ENCODE measurements at places on chromosomes 11 and 22. TPM values are rescaled to one million over a fixed set of nuclear protein-coding genes. Genes with fewer than 3 reads are reported as not detected.

DNA sequence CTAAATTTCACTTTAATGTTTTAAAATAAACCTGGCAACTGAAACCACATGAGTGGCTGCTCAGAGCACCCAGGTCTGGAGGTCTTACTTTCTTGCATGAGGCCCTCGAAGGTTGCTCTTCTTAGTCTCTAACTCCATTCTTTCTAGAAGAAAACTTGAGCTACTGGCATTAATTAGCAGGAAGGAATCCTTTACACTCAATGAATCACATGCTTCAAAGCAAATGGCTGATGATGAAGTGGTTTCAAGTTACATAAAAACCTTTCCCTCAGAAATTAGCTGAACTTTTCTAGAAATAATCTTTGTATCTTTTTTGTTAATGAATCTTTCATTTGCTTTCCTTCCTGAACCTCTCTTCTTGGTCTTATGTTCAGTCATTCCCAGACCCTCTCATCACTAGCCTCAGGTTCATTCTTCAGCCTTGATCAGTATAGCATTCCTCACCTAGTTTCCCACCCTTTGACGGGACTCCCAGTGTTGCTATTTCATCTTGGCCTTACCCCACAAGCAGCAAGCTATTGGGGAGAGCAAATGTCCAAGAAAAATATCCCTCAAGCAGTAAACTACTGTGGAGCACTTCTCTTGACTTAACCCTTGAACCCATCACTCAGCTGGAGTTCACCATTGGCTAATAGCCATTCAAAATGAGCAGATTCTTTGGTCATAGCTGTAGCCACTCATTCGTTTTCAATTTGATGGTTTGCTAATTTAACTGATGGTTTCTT, 75.1 kb downstream of the INSC start:
- no peak for DNase-seq

- DNase-seq = no peak
Measured at GRCh38 chr11:117444256-117444655, 116.6 kb downstream of the CEP164 start.

DNA sequence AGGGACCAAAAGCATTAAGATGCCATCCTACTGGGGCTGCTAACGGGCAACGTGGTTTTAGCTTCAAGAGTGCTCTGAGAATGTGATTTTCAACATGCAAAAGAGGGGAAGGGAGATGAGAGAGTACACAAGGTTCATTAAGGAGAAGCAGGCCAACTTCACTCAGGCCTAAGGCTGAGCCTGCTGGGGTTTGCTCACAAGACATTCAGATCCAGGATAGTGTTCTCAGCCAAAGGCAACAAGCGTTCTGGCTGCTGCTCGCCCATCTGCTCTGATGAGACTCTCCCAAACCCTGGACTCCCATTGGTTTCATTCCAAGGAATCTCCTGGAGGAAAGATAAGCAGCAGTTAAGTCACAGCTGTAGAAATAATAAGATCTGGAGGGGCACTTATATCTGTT, 23.6 kb upstream of the UPB1 start:
- no peak for DNase-seq

Gene STX3
- total RNA-seq = 56.9 TPM

DNA sequence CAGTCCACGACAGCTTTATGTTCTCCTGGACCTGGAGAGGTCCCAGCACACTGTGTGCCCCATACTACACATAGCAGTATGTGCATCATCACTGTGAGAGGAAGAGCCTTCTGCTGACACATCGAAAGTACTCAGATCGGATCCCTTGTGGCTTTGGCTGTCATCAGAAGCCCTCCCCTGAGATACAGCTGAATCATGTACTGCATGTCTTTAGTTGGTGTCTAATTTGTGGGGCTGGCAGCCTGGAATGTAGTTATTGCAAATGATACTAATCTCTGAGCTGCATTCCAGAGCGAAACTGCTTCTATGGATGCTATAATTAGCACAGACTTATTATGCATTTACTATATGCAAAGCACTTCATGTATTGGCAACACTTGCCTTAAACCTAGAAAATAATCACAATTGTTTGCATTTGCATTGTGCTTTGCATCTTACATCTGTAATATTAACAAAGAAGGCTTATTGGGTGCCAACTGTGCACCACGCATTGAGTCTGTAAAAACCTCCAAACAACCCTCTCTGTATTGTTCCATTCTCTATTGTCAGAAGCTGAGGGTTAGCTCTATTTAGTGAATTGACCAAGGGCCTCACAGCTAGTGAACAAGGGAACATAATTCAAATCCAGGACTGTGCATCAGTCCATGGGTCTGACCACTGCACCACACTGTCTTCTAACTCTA, 89.2 kb upstream of the CRTAM start:
- DNase-seq = no peak

DNA sequence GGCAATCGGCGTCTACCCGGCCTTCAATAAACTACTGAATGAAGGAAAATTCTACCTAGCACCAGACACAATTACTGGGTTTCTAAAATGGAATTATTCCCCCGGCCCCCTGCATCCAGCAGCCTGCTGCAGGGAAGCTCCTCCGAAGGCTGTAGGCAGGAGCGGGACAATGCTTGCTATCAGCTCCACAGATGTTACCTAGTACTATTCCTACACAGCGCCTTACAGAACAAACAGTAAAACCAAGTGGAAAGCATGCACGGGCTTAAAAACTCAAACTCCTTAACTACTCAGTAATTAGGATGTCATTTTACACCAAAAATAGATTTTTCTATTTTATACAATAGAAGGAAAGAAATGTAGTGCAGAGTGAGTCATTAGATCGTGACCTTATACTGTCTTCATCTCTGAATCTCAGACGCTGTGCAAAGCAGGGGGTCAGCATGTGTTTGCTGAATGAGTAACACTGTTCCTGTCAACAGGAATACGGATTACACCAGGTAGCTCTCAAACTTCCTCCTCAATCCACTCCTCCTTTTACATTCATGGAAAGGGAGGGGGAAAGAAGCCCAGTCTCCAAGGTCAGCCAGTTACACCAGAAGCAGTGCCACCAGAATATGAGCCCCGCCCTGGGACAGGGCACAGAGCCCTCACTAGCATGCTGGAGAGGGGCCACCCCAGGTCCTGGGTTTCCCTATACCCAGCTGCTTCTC, 74.9 kb downstream of the PACSIN2 start:
- DNase-seq = peak; percentile 82

GRCh38 chr11:66277471-66278362, at the start of gene CNIH2:
Gene CNIH2 (plus strand): TSS chr11:66278175. CDS start chr11:66278457, 282 bp downstream.
- DNase-seq = peak; percentile 33

- DNase-seq = no peak
Measured at GRCh38 chr11:128394431-128395089, 192.8 kb downstream of the ETS1 start.

Gene MUC15
- not detected for total RNA-seq

Gene ACRV1
- not detected for total RNA-seq

Gene CEND1
- total RNA-seq = not detected

GRCh38 chr22:19827341-19828034, 27.2 kb downstream of the GNB1L start:
- no peak for DNase-seq

DNA sequence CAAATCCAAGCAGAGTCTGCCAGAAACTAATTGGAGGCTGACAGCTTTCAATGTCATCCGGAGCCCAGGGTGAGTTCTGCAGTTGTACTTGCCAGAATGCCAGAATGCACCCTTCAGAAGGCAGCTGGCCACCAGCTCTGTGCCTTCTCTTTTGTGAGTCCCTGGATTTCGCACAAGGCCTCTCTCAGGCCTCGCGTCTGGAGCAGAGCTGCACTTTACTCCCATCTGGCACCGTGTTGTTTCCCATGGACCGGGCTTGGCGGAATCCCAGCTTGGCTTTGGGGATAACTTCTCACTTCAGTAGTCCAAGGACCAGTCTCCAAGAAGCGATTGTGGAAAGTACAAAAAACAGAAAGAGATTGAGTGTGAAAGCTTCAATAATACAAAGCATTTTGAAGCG, 451.3 kb upstream of the KIRREL3 start:
- no peak for DNase-seq

GRCh38 chr11:14702760-14703159, 59.2 kb downstream of the PDE3B start:
- no peak for DNase-seq

- no peak for DNase-seq
Measured at GRCh38 chr22:43293655-43294392, 49.3 kb downstream of the SCUBE1 start.

DNA sequence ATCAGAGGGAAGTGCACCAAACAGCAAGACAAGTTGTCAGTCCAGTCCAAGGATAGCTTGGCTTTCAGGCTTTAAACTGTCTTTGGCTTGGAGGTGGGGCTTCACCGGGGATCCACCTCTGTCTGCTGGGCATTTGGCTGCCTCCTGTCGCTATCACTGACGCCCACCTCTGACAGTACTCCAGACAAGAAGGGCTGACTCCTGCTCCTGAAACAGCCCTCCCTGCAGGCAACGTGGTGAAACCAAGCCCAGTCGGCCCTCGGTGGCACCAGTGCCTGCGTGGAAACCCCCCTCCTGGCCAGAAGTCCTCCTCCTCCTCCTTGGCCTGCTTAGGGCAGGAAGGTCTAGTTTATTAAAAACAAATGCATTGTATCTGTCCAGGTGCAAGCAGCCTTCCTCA, 16.9 kb downstream of the DHCR7 start:
- no peak for DNase-seq

Gene MMP3
- not detected for total RNA-seq

DNA sequence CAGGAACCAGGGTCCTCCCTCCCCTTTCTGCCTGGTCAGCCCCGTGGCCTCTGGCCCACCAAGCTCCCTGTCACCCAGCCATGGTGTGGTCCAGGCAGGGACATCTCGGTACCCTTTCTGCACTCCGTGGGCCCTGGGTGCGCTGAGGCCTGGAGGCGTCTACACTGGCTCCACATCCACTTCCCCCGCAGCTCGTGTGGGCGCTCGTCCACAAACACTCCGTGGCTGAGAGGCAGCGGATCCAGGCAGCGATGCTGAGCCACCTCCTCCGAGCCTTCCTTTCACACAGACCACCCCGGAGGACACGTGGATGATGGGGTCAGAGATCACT, 16.1 kb downstream of the RNH1 start:
- no peak for DNase-seq

DNA sequence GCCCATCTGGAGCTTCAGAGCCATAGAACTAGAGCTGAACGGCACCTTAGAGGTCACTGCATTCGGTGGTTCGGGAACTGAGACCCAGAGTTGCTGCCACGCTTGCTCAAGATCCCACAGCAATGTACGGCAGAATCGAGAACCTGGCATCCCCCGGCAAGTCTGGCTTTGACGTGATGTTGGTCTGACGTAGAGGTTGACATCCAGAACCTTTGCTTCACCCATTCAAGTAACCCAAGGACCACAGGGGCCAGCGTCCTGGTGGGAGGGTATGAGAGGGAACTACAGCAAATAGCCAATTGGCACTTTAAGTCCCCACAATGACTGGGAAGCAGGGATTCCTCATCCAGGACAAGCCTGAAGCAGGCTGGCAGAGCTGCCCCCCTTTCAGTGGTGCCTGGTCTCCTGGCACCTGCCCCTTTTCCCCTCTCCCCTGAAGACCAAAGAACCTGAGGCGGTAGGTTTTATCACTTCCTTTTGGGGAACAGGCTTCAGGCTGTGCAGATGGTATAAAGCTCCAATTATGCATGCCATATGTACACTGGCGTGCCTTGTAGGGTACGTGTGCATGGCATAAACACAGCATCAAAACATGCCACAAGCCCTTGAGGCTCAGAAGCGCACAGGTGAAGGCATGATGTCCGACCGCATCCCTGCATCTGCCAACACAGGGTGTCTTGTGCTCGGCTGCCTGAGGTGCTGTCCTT, 15.3 kb upstream of the TEF start:
- no peak for DNase-seq

- DNase-seq = no peak
Measured at GRCh38 chr11:123104697-123105096, 42.8 kb upstream of the HSPA8 start.

Gene SGSM1
- total RNA-seq = 0.07 TPM
